ENCODE measurements at places on chromosomes 2 and 18.

DNA sequence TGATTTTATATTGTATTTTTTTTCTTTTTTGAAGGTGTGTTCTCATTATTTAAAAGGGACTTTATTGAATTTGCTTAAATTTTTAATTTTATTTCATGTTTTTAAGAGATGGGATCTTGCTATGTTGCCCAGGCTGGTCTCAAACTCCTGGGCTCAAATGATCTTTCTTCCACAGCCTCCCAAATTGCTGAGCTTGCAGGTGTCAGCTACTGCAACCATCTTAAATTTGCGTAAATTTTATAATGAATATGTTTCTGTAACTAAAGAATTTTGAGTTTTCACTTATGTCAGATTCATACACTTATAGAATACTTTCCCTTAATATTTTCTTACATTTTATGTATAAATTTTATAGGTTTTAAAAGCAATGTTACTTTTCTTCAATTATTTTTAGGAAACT is 157.8 kb downstream of the ZNF804A start:
- DNase-seq, result no peak

- DNase-seq, result no peak
Measured at GRCh38 chr2:45706033-45706432, 54.6 kb downstream of the PRKCE start.

DNA sequence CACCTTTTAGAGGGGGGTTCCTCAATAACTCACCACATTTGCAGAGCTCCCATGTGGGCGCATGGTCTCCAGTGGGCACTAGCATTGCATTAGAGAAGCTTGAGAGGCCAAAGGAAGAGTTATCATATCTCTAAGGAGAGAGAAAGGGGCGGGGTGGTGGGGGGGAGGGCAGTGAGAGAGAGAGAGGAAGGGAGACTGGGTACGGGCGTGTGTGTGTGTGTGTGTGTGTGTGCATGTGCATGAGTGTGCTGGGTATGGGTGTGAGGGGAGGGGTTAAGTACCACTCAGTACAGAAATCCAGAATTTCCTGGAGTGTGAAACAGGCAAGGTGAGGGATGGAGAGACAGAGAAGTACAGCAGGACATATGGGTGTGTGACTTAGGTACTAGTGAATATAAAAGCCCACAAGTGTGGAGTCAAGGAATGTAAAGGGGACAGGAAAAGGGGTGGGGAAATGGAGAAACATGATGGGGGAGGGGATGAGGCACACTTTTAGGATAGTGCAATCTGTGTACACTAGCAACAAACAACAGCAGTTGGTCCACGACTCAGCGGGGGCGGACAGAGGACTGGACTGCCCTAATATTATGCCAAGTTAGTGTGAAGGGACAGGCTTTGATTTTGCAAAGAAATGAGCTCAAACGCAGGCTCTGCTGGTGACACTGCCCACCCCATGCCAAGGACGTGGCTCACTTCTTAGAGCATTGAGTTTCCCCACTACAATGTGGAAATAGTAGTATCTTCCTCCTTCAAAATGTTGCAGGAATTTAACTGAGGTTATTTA is 91.3 kb downstream of the SPRED2 start:
- no peak for DNase-seq

DNA sequence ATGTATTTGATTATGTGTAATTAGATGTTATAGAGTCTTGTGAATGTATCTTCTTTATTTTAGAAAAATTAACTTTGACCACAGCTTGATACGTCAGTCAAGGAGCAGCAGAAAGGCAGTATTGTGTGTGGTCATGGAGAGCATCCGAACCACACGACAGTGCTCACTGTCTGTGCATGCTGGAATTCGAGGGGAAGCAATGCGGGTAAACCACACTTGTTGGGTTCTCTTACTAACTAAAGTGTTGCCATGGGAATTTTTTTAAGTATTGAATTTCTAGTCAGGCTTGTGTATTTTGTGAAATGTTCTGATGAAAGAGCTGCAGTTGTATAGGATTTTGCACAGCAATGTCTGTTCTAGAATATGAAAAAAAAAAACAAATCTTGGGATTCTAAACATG is 4.8 kb downstream of the PJVK start:
- DNase-seq, result no peak

Data from stimulated activated CD4-positive, alpha-beta T cell treated with anti-CD3 and anti-CD28 coated beads, Interleukin-4, amount 100 ng/mL, for 4 hours (primary cell).